ENCODE measurements at places on chromosomes 6 and 20.

- no peak overlapping the region for H3K4me3 ChIP-seq
- no peak overlapping the region for H3K27ac ChIP-seq
- no peaks in the 10 kb centered on the region for H3K4me1 ChIP-seq
- no peak for DNase-seq
- H3K36me3 ChIP-seq = no peaks in the 10 kb centered on the region
These were observed 105.5 kb downstream of the PTPRK start for GRCh38 chr6:128414943-128415342.

DNA sequence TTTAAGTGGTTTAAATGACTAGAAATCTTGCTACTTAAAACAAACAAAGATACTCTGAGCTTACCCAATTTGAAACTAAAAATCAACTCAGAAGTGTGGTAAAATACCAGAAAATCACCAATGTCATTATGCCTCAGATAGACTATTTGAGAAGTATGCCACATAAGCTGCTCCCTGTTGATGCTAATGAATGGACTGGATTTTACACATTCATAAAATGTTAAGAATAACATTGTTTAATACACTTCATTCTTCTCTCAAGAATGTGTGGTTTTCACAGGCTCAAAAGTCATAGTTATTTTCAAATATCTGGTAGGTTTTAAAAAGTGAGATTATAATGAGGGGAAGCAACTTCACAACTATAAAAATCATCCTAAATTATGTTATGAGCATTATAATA lies 170.6 kb downstream of the TASP1 start:
- no peaks in the 10 kb centered on the region for H3K27me3 ChIP-seq
- no peak for DNase-seq
- no peaks in the 10 kb centered on the region for H3K4me1 ChIP-seq

DNA sequence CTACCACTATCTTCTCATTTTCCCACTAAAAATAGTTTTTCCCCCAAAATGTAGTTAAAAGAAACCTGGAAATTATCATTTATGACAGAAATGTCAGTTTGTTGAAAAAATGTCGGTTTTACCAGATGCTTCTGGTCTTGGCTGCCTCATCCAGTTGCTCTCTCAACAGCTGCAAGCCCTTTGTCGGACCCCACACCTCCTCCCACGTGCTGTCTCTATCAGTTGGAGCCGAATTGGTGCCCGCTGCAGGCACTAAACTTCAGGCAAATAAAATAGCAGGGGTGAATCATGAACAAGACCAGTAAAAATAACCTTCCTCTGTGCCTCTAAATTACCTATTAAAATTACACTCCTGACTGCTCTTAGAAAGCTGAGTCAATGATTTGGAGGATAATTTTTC lies 129.5 kb upstream of the CEP162 start:
- H3K4me1 ChIP-seq = no peaks in the 10 kb centered on the region
- no peak for DNase-seq
- H3K4me3 ChIP-seq = no peak overlapping the region
- H3K27me3 ChIP-seq = no peaks in the 10 kb centered on the region

DNA sequence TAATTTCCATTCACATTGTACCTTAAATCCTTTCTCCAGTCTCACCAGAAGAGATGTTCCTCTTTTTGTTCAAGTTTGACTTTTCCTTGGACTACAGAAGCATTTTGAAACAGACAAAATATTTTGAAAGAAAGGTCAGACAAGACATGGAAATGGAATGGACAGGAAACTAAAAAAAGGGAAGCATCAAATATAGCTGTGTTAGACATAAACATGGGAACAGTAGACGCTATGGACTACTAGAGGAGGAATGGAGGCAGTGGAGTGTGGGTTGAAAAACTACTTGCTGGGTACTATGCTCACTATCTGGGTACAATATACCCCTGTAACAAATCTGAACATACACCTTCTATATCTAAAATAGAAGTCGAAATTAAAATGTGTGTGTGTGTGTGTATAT lies 4.1 kb upstream of the FAM135A start:
- peaks cover 13% of the 10 kb centered on the region for H3K4me1 ChIP-seq
- no peak overlapping the region for H3K4me3 ChIP-seq
- H3K36me3 ChIP-seq = peaks cover 7% of the 10 kb centered on the region
- no peaks in the 10 kb centered on the region for H3K27me3 ChIP-seq
- no peak for DNase-seq

- no peaks in the 10 kb centered on the region for H3K27me3 ChIP-seq
- DNase-seq = no peak
- H3K4me3 ChIP-seq = peak overlapping the region; percentile 86
These were observed 1.5 kb upstream of the ARFGEF2 start for GRCh38 chr20:48919882-48920526.

DNA sequence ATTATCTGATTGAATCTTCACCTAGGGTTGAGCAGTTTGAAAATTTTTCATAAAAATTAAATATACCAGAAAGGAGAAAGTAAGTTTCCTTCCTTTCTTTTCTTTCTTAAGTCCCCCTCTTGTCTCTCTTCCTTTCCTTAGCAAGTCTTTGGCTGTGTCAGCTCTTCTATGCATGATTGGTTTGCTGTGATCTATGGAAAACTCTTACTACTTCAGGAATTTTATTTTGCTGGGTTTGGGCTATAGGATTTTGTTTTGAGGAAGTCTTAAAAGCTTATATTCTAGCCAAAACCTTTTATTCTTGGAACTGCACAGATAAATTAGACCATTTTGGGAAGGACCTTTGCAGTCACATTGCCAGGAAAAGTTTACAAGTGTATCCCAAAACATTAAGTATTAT lies 173.4 kb upstream of the CITED2 start:
- H3K4me1 ChIP-seq = peaks cover 22% of the 10 kb centered on the region
- H3K27me3 ChIP-seq = no peaks in the 10 kb centered on the region
- no peak overlapping the region for H3K4me3 ChIP-seq

DNA sequence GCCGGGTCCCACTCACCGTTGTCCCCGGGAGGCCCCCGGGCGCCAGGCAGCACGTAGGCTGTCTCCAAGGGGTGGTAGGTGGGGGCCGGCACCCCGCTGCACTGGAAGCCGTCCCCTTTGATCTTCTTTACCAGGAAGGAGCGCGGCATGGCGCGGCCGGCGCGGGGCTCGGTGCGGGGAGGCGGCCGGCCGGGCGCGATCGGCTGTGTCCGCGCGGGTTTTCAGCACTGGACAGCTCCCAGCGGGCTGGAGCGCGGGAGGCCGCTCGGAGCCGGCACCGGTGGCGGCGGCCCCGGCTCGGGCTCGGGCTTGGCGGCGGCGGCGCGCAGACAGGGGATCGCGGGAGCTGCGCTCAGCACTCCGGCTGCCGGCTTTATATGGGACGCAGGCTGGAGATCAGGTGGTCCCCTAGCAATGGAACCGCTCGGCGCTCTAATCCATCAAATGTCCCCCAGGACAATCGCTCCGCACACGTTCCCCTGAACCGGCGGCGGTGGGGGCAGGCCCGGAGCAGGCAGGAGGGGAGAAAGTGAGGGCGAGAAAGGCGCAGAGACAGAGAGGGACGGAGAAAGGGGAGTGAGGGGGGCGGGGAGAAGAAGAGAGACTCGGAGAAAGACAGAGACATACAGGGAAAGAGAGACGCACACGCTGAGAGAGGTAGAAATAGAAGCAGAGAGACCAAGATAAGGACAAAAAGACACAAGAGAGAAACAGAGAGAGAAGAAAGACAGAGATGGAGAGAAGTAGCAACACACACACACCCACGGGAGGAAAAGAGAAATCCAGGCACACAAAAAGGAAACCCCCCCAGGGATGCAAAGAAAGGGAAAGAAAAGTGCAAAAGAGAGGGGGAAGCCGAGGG lies at the start of gene SCRT2:
Gene SCRT2 (minus strand): TSS at position 350 of the 862 bp plus-strand sequence. CDS start 201 bp downstream, at position 149.
- H3K4me1 ChIP-seq = peaks cover 17% of the 10 kb centered on the region
- H3K27me3 ChIP-seq = peaks cover 89% of the 10 kb centered on the region
- peak; percentile 37 for DNase-seq
- H3K27ac ChIP-seq = no peak within 1 kb of the TSS

- peak overlapping the region; percentile 49 for H3K27ac ChIP-seq
- no peak for DNase-seq
- H3K4me1 ChIP-seq = peaks cover 36% of the 10 kb centered on the region
- H3K36me3 ChIP-seq = peaks cover 17% of the 10 kb centered on the region
- H3K27me3 ChIP-seq = no peaks in the 10 kb centered on the region
These were observed 14.4 kb upstream of the ZNF217 start for GRCh38 chr20:53608071-53608455.

GRCh38 chr20:11755071-11755841 lies 162.4 kb upstream of the BTBD3 start:
- no peaks in the 10 kb centered on the region for H3K27me3 ChIP-seq
- no peak for DNase-seq

DNA sequence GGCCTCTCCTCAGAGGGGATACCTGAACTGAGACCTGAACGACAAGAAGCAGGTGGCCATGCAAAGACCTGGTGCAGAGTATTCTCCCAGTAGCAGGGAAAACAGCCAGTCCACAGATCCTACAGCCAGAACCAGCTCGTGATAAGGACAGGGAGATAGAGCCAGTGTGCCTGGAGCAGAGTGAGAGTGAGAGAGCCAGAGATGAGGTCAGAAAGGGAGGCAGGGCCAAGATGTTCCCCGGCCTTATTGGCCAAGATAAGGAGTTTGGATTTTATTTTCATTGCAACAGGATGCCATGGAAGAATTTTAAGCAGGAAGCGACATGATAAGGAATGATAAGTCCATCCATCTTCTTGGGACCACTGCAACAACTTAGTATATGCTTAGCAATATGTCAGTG lies 111.8 kb downstream of the UBE3D start:
- no peak overlapping the region for H3K4me3 ChIP-seq
- peaks cover 6% of the 10 kb centered on the region for H3K36me3 ChIP-seq
- no peaks in the 10 kb centered on the region for H3K27me3 ChIP-seq
- DNase-seq = no peak
- no peak overlapping the region for H3K27ac ChIP-seq

- DNase-seq = no peak
- no peaks in the 10 kb centered on the region for H3K36me3 ChIP-seq
- H3K4me1 ChIP-seq = no peaks in the 10 kb centered on the region
- H3K27me3 ChIP-seq = peaks cover 52% of the 10 kb centered on the region
- no peak overlapping the region for H3K4me3 ChIP-seq
- no peak overlapping the region for H3K27ac ChIP-seq
These were observed 208.4 kb downstream of the ANKRD60 start for GRCh38 chr20:58019850-58020625.

DNA sequence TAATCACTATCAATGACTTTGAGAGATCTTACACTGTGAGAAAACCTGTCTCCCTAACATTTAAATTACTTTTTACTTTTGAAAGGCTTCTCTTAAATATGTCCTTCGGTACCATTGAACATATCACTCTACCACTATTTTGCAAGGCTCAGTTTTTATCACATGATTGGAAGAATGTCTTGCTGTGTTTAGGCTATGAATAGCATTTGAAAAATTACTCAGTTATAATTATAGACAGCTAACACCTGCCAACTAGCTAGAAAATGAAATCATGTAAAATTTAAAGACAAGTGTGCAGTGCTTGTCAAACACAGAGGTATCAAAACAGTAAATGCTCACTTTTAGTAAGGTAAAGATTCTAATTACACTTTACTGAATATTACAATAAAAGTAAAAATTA lies 11.0 kb downstream of the SESN1 start:
- DNase-seq = no peak
- H3K36me3 ChIP-seq = peaks cover 2% of the 10 kb centered on the region
- H3K4me1 ChIP-seq = peaks cover 3% of the 10 kb centered on the region
- no peak overlapping the region for H3K4me3 ChIP-seq
- H3K27ac ChIP-seq = no peak overlapping the region
- no peaks in the 10 kb centered on the region for H3K27me3 ChIP-seq

- H3K4me3 ChIP-seq = no peak overlapping the region
- H3K27me3 ChIP-seq = peaks cover 41% of the 10 kb centered on the region
- no peaks in the 10 kb centered on the region for H3K36me3 ChIP-seq
These were observed 29.9 kb upstream of the MTRF1L start for GRCh38 chr6:153032255-153032882.

DNA sequence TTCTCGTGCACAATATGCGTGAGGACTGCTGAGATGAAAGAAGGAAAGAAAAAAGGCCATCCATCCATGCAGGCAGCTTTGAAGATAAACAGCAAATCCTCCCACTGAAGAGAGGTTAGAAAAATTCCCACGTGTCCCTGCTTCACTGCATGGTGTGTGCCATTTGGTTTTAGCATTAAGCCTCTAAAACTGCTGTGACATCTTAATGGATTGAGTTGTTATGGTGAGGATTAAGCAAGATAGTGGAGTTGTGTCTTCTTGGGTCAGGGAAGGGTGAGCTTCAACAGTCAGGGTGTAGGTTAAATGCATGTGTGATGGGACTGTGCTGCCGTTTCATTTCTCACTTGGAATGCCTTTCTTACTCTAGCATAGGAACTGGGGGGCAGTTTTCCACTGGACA lies 50.5 kb downstream of the ZNF831 start:
- H3K27ac ChIP-seq = no peak overlapping the region
- DNase-seq = no peak

- no peaks in the 10 kb centered on the region for H3K27me3 ChIP-seq
- no peak for DNase-seq
- no peak overlapping the region for H3K4me3 ChIP-seq
- peaks cover 5% of the 10 kb centered on the region for H3K36me3 ChIP-seq
- no peaks in the 10 kb centered on the region for H3K4me1 ChIP-seq
These were observed 41.0 kb downstream of the AKIRIN2 start for GRCh38 chr6:87661016-87661415.

DNA sequence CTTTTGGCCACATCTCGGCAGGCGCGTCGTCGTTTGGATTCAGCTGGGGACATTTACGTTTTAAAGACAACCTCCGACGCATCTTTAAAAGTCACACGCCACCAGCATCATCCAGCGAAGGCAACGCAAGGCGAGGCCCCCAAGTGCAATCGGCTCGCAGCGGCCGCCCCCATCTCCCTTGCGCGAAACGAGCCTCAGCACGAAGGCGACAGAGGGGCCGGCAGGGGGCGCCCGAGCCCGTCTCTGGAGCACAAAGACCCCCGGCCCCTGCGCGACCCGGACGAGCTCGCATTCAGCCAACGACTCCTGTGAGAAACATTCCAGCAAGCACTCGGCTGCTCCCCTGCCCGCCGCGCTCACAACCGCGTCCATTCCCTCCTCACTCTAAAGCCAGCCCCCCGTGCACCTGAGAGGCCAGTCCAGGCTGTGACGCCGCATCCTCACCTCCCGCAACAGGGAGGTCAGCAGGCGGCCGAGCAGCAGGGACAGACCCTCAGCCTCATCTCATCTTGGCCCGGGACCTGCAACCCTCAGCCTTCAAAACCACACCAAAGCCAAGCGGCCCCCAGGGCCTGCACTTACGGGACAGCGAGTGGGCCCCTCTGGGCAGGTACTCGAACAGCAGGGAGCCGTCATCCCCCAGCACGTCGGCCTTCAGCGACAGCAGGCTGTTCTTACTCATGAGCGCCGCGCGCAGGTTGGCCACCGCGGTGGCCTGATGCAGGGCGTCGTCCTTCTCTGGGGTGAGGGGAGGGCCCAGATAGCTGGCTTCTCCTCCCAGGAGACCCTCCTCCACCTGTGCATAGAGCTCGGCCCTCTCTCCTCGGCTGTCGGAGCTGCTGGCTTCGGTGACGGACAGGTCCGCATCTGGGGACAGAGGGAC lies 35.8 kb downstream of the SLC2A4RG start:
- H3K4me3 ChIP-seq = peak overlapping the region; percentile 32
- H3K36me3 ChIP-seq = peaks cover 1% of the 10 kb centered on the region
- H3K4me1 ChIP-seq = no peaks in the 10 kb centered on the region
- DNase-seq = no peak
- H3K27ac ChIP-seq = no peak overlapping the region
